Left ventricle myocardium superior (tissue), 1 donor: ENCODE measurements at places on chromosomes 2 and 18.
A peak's percentile ranks its signal among the peaks of the same experiment; 100 is the strongest.

GRCh38 chr18:73452866-73453265 lies 585.1 kb upstream of the NETO1 start:
- no peak for DNase-seq

DNA sequence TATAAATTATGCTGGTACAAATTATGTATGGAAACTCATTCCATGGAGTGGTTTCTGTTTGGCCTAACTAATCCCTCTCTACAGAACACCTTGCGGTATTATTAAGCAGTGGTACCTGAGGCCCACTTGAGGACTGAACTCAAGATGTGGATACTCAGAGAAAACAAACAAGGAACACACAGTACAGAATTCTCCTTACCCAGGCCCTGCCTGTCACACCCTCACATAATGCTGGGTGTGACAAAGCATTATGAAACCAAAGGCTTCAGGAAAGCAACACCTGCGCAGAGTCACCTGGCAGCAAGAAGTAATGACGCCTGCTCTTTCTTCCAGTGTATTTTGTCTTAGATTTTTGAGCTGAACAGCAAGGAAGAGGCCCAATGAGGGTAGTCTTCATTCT lies 264.7 kb downstream of the PAX3 start:
- DNase-seq = no peak

- no peak for DNase-seq
These were observed 11.1 kb downstream of the CFAP36 start for GRCh38 chr2:55530539-55531081.

GRCh38 chr18:76720683-76721082 lies 101.7 kb upstream of the ZNF236 start:
- no peak for DNase-seq

- DNase-seq = no peak
These were observed 259.3 kb downstream of the PIEZO2 start for GRCh38 chr18:10890022-10890421.

- no peak for DNase-seq
These were observed at the start of gene TTR for GRCh38 chr18:31591628-31592027. Gene TTR (plus strand): TSS chr18:31591877. CDS start chr18:31591903, 26 bp downstream.

- DNase-seq = peak; percentile 40
These were observed 8.8 kb downstream of the SIX2 start for GRCh38 chr2:45000341-45000901.

DNA sequence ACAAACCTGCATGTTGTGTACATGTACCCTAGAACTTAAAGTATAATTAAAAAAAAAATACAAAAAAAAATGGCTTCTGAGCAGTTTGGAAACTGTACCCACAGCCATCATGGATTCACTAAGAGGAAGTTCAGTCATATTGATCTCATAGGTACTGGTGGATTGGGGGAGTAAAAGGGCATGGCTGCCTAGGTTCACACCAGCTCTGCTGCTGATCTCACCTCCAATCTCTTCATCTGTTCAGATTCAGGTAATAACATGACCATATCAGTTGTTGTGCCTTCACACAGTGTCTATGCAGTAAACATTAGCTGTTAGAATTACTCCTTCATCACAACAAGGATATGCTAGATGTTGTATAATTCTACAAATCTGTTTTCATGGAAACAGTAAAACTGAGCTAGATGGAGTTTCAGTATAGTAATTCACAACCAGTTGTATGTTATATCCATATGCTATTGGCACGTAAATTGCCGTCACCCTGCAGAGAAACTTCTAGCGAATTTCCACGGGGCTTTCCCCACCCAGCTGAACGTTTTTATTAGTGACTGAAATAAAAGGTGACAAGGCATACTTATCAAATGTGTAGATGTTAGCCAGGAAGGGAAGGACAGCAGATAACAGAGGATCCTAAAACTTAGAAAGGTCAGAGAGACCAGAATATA lies 59.3 kb upstream of the ITM2C start:
- DNase-seq = no peak

DNA sequence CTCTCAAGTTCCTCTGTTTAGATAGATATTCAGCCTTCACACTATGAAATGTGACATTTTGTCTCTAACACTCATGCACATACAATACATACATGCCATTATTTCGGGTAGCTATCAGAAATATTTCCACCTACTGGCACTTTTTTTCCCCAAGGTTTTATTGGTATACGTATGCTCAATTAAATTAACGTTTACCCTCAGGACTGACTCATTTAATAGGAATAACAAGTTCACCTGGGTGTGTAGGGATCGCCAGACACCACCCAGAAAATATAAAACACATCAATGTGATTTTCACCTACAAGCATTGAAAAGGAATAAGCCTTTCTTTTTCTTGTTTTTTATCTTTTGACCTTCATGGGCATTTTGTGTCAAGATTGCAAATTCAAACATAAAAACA lies 138.5 kb upstream of the EPAS1 start:
- DNase-seq = no peak

DNA sequence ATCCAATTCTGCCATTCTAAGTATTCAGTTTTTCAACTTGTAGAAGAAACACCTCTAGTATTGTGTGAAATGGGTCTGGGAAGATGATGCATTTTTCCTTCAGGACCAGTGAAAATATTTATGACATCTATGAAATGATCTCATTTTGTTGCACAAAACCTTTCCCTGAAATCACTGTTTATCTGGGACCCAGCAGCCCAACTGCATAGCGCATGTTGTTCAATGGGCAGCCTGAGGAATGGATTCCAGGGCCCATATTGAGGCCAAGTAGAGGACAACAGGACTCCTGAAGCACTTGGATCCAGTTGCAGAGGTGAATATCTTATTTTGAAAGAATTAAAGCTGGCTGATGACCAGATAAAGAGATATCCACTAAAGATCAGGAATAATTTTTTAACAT lies 7.3 kb downstream of the RBMS1 start:
- DNase-seq = peak; percentile 25

GRCh38 chr18:7668392-7668791 lies 101.3 kb downstream of the PTPRM start:
- no peak for DNase-seq

- no peak for DNase-seq
These were observed 323.1 kb downstream of the NBAS start for GRCh38 chr2:15238028-15238427.

GRCh38 chr18:35377875-35378573 lies 887 bp upstream of the ZNF396 start:
- no peak for DNase-seq

- no peak for DNase-seq
These were observed 1034.7 kb upstream of the CHAC2 start for GRCh38 chr2:52732849-52733395.

DNA sequence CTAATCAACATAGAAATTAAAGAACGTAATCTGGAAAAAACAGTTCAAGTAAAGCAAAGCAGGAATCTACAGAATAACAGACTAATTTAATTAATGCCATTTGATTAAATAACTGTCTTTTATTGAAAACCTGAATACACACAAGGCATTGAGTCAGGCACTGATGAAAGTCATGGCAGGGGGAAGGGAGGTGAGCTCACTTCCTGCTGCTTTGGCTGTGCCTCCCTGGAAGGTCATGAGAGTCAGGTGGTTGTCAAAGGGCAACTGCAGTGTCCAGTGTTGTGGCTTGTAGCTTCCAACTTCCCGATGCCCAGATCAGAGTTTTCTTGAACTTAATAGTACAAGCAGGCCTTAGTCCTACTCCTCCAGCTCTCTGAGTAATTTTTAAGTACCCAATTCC lies 180.9 kb downstream of the PID1 start:
- no peak for DNase-seq

DNA sequence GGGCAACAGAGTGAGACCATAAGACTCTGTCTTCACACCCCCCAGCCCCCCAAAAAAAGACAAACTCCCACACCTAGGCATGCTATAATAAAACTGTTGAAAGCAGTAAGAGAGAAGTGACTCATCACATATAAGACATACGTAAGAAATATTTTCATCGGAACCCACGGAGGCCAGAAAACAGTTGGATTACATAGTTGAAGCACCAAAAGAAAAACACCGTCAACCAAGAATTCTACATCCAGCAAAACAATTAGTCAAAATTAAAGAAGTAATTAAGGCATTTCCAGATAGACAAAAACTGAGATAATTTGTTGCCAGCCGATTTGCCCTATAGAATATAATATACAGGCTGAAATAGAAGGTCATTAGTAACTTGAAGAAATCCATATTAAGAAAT lies 128.7 kb downstream of the VAPA start:
- DNase-seq = no peak

GRCh38 chr2:168320267-168320666 lies 72.9 kb upstream of the STK39 start:
- DNase-seq = no peak

GRCh38 chr2:18464913-18465312 lies 95.5 kb downstream of the RDH14 start:
- no peak for DNase-seq

- no peak for DNase-seq
These were observed 148.6 kb downstream of the NCK2 start for GRCh38 chr2:105893011-105893995.
